ENCODE measurements at places on chromosomes 7 and 10.

- no peak overlapping the region for H3K27ac ChIP-seq
- no peak for DNase-seq
- no peaks in the 10 kb centered on the region for H3K4me1 ChIP-seq
- no peaks in the 10 kb centered on the region for H3K36me3 ChIP-seq
- H3K27me3 ChIP-seq: no peaks in the 10 kb centered on the region
Observed at GRCh38 chr10:130362308-130362761, 226.1 kb downstream of the GLRX3 start.

DNA sequence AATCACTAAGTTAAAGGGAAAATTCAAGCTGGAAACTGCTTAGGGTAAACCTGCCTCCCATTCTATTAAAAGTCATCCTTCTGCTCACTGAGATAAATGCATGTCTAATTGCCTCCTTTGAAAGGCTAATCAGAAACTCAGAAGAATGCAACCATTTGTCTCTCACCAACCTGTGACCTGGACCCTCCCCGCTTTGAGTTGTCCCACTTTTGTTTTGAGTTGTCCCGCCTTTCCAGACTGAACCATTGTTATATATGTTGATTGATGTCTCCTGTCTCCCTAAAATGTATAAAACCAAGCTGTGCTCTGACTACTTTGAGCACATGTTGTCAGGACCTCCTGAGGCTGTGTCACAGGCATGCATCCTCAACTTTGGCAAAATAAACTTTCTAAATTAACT is 378.4 kb downstream of the KIF20B start:
- peaks cover 4% of the 10 kb centered on the region for H3K27me3 ChIP-seq
- no peaks in the 10 kb centered on the region for H3K4me1 ChIP-seq
- no peak overlapping the region for H3K4me3 ChIP-seq
- DNase-seq: no peak
- H3K27ac ChIP-seq: no peak overlapping the region
- no peaks in the 10 kb centered on the region for H3K36me3 ChIP-seq

DNA sequence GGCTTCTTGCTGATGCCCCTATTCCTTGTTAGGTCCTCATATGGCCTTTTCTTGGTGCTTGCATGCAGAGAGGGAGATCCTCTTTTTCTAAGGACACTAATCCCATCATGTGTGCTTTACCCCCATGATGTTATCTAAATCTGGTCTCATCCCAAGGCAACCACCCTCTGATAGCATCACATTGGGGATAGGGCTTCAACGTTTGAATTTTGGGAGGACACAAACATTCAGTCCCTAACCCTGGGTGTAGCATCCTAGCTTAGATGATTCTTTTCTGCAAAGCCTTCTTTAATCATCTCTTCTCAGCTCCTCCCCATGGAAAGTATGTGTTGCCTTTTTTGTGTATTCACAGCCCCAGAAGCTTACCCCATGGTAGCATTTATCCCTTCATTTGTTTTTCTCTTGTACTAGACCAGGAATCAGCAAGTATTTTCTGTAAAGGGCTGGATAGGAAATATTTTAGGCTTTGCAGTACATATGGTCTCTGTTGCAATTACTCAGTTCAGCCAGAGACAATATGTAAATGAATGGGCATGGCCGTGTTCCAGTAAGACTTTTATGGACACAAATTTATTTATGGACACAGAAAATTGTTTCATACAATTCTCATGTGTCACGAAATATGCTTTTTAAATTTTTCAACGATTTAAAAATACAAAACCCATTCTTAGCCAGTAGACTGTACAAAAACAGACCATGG is 101.5 kb upstream of the CSTF2T start:
- H3K27ac ChIP-seq: no peak overlapping the region
- no peaks in the 10 kb centered on the region for H3K27me3 ChIP-seq
- H3K4me1 ChIP-seq: no peaks in the 10 kb centered on the region
- no peak for DNase-seq
- H3K36me3 ChIP-seq: no peaks in the 10 kb centered on the region

DNA sequence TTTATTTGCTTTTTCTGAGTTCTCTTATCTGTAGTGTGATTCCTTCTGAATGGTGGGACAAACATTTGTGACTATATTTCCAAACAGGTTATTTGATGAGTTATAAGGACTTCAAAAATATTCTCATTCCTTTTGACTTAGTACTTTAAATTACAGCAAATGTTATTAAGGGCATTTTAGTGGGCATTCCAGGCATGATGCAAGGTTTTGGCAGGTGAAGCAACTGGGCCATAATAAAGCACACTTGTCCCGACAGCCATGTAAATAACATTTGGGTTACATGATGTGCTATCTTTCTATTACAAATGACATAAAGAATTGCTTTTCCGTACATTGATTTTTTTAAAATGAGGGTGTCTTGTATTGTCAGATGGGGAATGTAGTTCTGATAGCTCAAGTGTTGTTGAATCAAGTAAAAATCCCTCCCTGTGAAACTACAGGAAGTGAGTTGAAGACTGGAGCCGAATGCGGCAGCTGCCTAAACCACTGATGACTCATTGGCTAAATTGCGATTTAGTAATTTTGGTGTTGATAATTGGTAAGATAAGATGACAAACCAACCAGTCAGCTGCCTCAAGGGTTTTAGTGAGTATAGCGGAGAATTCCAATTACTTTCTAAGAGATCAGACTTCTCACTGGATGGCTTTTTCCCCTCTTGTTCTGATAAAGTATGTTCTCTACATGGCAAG is 231.3 kb upstream of the NPY start:
- H3K4me1 ChIP-seq: no peaks in the 10 kb centered on the region
- no peaks in the 10 kb centered on the region for H3K36me3 ChIP-seq
- H3K27ac ChIP-seq: no peak overlapping the region

DNA sequence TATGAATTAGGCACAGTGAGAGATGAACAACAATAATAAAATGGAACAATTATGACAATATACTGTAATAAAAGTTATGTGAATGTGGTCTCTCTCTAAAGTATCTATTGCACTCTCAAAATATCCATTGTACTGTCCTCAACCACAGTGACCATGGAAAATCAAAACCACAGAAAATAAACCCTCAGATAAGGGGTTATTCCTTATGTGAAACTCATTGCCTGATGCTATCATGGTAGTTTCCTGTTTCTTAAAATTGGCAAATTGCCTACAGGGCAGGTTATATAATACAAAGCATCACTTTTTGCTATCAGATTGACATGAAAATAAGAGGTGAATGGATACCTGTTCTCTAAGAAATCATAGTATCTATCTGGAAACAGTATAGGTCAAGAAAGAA is 3.8 kb downstream of the MCM10 start:
- no peak overlapping the region for H3K4me3 ChIP-seq
- H3K4me1 ChIP-seq: peaks cover 39% of the 10 kb centered on the region
- peak overlapping the region; percentile 14 for H3K27ac ChIP-seq
- peaks cover 45% of the 10 kb centered on the region for H3K36me3 ChIP-seq
- DNase-seq: no peak

DNA sequence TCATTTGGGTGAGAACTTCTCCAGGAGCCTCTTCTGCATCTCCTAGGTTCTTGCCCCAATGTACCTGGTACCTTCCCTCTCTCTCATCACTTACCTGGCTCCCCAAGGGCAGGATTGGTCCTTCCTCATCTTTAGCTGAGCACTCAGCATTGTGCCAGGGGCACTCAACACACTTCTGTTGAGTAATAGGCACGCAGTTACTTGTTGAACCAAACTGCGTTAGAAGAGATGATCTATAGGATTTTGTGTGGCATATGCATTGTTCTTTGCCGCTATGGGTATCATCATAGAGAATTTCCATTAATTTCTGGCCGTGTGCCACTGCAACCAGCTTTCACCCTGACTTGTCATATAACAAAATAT is 16.4 kb downstream of the TBXAS1 start:
- no peak overlapping the region for H3K27ac ChIP-seq
- H3K4me1 ChIP-seq: peaks cover 4% of the 10 kb centered on the region
- no peak overlapping the region for H3K4me3 ChIP-seq
- no peaks in the 10 kb centered on the region for H3K36me3 ChIP-seq
- H3K27me3 ChIP-seq: peaks cover 4% of the 10 kb centered on the region

DNA sequence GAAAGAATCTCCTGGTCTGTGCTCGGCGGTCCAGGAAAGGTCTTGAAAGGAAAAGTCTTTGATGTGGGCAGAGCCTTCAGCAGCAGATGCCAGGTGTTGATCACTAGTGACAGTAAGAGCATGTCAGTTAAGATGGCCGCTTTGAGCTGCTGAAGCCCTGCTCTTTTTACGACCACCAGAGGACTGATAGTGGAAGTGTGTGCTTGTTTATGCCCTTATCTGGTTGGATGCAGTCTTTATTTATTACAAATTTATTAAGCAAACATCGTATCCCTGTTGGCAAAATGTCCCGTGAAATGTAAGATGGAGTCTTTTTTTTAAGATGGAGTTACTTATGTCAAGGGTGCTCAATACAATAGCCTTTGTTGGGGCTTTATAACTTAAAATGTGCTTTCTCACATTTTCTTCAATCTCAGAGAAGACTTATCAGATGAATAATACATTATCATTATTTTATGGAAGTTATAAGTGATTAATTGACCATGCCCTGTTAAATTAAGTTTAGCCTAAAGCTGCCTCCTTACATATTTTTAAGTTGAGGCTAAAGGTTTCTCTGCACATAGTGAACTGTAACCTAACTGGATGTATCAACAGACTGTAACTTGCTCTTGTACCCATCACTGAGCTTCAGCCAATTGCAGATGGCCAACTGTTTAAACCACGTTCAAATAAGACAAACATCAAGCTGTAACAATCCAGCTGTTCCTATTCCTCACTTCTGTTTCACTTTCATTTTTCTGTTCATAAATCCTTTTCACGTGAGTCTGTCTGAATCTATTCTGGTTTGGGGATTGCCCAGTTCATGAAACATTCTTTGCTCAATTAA is 97.4 kb upstream of the PIK3CG start:
- H3K36me3 ChIP-seq: no peaks in the 10 kb centered on the region
- peak overlapping the region; percentile 73 for H3K27ac ChIP-seq
- H3K4me1 ChIP-seq: peaks cover 16% of the 10 kb centered on the region

DNA sequence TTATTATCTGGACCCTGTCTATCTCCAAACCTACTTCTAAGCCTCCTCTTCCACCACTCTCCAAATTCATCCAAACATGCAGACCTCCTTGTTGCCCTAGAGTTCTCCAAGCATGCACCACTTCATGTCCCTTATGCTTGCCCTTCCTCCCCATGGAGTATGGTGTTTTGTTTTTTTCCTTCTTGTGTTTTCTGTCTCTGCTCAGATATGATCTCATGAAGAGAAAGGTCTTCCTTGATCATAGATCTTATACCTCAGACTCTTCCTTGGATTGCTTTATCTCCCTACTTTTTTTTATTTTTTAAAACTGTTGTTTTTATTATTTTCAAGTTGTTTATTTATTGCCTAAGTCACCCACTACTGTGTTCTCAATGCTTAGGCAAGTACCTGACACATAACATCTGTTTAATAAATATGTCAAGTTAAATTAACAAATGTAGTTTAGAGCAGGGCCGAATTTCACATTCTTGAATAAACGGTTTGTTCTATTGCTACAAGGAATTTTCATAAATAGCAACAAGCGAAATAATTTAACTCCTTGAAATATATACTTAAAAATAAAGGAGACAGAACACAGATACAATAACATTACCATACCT is 84.5 kb downstream of the HGF start:
- no peaks in the 10 kb centered on the region for H3K36me3 ChIP-seq
- no peak overlapping the region for H3K4me3 ChIP-seq
- H3K27ac ChIP-seq: no peak overlapping the region
- DNase-seq: no peak
- no peaks in the 10 kb centered on the region for H3K4me1 ChIP-seq

DNA sequence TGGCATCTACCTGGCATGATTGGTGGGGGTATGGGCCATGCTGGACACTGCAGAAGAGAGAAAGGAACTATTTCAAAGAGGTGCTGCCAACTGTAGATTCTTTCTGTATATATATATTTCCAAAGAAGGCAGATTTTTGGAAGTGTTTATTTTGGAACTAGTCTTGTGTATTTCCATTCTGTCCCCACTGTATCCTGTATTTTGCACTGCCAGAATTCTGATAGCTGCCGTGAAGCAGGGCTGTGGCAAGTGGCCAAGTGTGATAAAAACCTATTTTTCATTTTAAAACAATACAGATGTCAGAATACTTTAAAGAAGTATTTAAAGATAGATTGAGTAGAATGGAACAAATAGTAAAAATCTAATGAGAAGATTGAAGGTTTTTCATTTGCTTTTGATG is 17.1 kb downstream of the MCU start:
- H3K36me3 ChIP-seq: no peaks in the 10 kb centered on the region
- no peaks in the 10 kb centered on the region for H3K27me3 ChIP-seq
- DNase-seq: no peak
- H3K4me3 ChIP-seq: no peak overlapping the region

DNA sequence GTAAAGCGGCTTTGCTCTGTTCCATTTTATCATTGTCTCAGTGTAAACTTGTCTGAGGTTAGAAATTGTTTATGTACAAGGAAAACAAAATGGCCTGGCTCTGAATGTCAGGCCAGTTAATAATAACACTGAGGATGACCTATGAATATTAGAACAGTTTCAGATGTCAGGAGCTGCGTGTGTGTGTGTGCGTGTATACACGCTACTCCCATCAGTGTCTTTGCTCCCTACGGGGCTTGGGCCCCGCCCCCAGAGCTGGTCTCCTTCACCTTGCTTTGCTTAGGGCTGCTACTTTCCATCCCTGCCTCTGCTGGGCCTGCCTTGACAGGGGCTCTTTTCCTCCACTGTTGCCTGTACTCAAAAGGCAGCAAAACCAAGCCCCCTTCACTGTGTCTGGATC is 142.3 kb upstream of the BET1 start:
- H3K27me3 ChIP-seq: peaks cover 4% of the 10 kb centered on the region
- H3K36me3 ChIP-seq: no peaks in the 10 kb centered on the region
- H3K27ac ChIP-seq: no peak overlapping the region
- H3K4me1 ChIP-seq: no peaks in the 10 kb centered on the region
- H3K4me3 ChIP-seq: no peak overlapping the region

DNA sequence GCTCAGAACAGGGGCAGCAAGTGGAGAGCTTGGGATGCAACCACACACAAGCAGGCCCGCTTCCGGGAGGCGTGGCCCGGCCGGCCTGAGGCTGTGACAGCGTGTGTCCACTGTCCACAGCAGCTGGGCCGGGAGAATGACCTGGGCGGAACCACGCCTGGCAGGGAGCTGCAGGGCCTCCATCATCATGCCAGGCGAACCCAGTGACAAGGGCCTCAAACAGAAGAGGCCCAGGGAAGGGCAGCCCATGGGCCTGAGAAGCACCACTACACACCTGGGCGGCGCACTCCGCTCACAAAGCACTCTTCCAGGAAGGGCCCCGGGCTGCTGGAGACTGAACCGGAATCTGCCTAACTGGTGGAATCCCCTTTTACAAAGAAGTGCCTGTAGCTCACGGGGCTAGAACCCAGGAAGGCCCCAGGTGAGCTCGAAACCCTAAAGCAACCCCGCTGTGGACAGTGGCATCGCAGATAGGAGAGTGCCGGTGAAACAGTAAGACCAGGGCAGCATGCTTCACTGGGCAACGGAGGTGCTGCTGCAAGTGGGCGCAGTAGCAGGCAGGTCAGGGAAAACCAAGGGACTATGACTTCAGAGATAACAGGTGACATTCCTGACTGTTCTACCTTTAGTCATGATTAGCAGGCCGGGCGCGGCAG is 66.0 kb downstream of the MAD1L1 start:
- no peak for DNase-seq
- H3K4me3 ChIP-seq: no peak overlapping the region
